Forelimb muscle (tissue), 1 donor: ENCODE measurements at places on chromosomes 7 and 10. TPM values are rescaled to one million over a fixed set of nuclear protein-coding genes. Genes with fewer than 3 reads are reported as not detected.

Gene PDE1C
- 3.0 TPM for polyA plus RNA-seq

Gene GLI3
- polyA plus RNA-seq: 10.8 TPM

Gene RELN
- 3.5 TPM for polyA plus RNA-seq

Gene CABCOCO1
- polyA plus RNA-seq: 0.19 TPM

Gene UNCX
- polyA plus RNA-seq: not detected

Gene PPP1R9A
- polyA plus RNA-seq: 27.1 TPM

Gene PKD2L1
- not detected for polyA plus RNA-seq

Gene NAPEPLD
- 14.5 TPM for polyA plus RNA-seq

Gene HOXA9
- 25.7 TPM for polyA plus RNA-seq

Gene TMEM196
- polyA plus RNA-seq: not detected

Gene DYNC1I1
- polyA plus RNA-seq: 0.68 TPM

Gene BICC1
- polyA plus RNA-seq: 14.5 TPM

Gene EXOSC1
- polyA plus RNA-seq: 22.8 TPM

Gene CALCR
- 11.1 TPM for polyA plus RNA-seq

Gene WBP1L
- 44.3 TPM for polyA plus RNA-seq
